GM13977 (cell line): ENCODE measurements at places on chromosomes 3 and 15.

- DNase-seq, result no peak
These were observed 19.3 kb downstream of the PDZRN3 start for GRCh38 chr3:73605412-73605811.

GRCh38 chr15:25947323-25948314 lies 84.5 kb upstream of the ATP10A start:
- DNase-seq, result no peak

DNA sequence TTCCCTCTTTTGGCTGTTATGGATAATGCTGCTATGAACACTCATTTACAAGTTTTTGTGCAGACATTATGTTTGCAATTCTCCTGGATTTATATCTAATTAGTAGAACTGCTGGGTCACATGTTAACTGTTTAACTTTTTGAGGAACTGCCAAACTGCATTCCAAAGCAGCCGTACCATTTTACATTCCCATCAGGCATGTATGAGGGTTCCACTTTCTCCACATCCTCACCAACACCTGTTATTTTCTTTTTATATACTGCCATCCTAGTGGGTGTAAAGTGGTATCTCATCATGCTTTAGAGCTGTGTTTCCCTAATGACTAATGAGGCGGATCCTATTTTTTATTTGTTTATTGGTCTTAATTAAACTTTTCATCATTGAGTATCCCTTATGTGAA lies 9.2 kb downstream of the KPNA4 start:
- DNase-seq, result no peak

GRCh38 chr3:178498871-178499270 lies 37.4 kb upstream of the KCNMB2 start:
- DNase-seq, result no peak
